ENCODE measurements at places on chromosomes 3 and 15. TPM values are rescaled to one million over a fixed set of nuclear protein-coding genes. Genes with fewer than 3 reads are reported as not detected.

Gene FBXW12
- not detected for total RNA-seq

Gene PLS1
- 10.5 TPM for total RNA-seq

Gene FBXO40
- total RNA-seq: not detected

Gene IMPG2
- total RNA-seq: not detected

Gene EPHB1
- 0.23 TPM for total RNA-seq

Gene FHIT
- total RNA-seq: 0.72 TPM

All from A549 treated with Mapracorat at 1 μM for 4 hours (cell line).